ENCODE measurements at places on chromosomes 3 and 15.

DNA sequence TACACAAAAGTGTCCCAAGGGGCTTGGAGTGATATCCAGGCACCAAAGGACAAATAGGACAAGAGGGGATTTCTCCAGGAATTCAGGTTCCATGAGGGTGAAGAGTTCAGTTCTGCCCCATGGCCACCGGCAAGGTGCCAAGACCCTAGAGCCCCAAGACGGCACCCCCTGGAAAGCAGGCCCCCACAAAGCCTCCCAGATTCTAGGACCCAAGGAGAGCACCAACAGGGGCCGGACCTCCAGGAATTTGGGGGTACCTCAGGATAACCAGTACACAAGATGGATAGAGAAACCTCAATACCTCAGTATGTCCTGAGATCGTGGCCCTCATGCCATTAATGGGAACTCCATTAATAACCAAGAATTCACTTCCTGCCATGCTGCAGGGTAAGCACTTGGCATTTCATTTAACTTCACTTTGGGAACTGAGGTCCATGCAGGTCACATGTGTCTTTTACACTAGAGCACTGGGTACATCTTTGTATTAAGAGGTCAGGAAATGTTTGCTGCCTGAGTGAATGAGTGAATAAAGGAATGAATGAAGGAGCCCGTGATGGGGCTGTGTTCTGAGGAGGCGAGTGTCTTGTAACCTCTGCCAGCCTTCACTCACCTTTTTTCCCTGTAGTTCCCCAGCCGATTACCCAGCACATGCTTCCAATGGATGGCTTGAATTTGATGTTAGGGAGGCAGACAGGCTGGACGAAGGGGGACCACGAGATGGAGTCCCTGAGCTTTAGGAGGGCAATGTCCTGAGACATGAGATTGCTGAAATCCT lies 15.5 kb upstream of the PRSS50 start:
- DNase-seq, result no peak

DNA sequence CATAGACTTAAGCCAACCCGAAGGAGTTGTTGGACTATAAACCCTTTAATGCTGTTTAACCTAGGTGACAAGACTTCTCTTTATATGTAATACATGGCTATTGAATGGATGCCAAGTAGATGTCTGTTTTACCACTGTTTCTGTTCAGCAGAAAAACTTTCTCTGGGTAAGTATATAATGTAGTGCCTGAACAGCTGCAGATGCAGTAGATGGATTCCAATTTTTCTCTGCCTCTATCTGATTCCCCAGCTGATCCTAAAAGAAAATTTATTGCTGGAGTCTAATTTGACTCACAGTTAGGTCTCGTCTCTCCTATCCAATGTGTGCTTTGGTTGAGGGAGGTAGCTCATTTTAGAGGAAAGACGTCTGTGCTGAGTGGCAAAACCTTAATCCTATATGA lies 256.5 kb upstream of the CBLB start:
- no peak for DNase-seq

DNA sequence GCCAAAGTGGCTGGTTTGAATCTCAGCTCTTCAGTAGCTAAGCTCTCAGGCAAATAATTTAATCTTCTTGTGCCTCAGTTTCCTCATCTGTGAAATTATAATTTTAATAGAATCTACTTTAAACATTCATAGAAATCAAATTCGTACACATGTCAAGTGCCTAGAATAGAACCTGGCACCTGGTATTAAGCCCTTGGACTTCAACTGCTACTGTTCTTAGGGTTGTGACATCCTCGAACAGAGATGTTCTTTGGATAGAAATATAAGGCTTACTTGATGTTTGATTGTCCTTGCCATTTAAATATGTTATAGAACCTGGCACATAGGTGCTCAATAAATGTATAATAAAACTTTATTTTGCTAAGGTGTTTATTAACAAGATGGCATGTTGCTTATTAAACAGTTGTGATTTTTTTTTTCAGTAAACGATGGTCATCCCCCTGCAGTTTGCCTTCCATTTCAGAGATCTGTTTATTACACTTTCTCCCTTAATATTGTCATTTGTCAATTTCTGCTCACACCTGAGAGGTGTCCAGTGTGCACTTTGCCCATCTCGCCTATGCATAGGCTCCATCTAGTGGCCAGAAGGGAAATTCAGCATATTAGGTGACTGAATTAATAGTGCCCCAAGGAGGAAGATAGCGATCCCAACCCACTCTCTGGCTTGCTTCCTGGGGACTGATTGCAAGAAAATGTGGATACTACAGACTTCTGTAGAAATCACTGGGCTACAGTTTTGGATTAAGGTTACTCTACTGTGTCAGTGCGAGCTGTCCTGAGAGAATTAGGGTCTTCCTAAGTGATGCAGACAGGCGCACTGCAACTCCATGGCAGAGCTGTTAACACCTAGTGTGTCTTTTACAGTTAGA lies 10.7 kb downstream of the IGF1R start:
- peak; percentile 33 for DNase-seq

GRCh38 chr3:149470381-149470780 lies 4.1 kb upstream of the TM4SF4 start:
- no peak for DNase-seq

DNA sequence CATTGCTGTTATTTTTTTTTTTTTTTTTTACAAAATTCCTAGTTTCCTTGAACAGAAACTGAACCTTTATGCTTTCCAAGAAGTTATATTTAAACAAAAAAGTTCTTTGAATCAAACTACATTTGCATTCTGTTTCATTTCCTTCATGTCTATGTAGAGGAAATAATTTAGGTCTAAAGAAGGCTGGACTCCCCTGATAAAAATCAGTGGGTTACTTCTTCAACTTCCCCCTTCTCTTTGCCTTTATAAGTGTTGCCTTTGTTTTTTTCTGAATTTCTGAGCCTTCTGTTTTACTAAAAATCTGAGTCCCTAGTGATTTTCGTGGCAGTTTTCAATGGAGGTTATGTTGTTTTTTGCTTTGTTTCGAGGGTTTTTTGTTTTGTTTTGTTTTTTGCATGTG lies 152.8 kb downstream of the CHDH start:
- no peak for DNase-seq

GRCh38 chr15:45449916-45450867 lies 71.8 kb upstream of the GATM start:
- DNase-seq, result no peak

DNA sequence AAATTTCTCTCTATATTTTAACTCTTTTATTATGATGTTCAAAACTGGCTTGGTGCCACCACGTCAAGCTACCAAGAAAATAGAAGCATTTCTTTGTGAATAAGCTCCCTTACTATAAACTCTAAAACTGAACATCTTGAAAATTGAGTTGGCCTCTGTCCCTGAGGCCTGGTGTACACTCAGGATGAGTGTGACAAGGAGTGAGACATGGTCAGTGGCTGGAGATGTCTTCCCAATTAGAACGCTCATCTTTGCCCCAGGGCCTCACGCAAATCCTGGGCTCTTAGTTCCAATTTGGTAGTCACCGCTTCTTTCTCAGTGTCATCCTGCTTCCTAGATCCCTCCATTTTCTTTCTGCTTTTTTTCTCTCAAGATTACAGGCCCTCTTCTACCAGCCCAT lies 26.2 kb downstream of the SLC2A2 start:
- no peak for DNase-seq

- no peak for DNase-seq
These were observed 63.9 kb downstream of the NFKBIZ start for GRCh38 chr3:101913168-101913567.

DNA sequence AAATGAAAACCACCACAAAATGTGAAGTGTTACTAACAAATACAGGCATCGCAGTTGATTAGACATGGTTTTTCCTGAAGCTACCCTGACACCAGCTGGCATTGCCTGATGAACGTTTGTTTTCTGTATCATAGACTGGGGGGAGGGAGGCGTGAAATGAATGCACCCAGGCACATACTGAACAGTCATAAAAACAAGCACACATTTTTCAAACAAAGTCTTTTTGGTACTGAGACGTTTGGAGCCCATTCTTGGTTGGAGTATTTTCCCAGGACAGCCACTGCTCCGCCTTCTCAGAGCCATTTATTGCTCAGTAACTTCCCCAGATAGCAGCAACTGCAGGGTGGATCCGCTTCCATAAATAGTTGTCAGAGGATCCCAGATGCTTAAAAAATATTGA lies 52.4 kb downstream of the KLF13 start:
- no peak for DNase-seq

- no peak for DNase-seq
These were observed 67.5 kb downstream of the TFG start for GRCh38 chr3:100776746-100777145.

DNA sequence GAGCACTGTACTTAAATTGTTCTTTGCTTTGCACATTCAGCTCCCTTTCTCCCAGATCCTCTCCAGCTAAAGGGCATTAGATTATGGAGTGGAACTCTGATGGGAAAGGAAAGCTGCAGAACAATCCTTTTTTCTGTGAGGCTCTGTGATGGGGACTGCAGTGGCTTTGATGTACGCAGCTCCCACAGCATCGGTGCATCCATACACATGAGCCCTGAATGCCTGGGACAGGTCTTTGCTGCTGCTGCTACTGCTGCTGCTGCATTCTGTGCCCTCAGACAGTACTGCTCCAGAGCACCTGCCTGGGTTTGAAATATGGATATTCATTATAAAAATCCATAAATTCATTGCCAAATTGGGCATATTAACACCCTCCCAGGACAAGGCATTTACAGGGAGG lies 164.4 kb downstream of the WDR76 start:
- no peak for DNase-seq

DNA sequence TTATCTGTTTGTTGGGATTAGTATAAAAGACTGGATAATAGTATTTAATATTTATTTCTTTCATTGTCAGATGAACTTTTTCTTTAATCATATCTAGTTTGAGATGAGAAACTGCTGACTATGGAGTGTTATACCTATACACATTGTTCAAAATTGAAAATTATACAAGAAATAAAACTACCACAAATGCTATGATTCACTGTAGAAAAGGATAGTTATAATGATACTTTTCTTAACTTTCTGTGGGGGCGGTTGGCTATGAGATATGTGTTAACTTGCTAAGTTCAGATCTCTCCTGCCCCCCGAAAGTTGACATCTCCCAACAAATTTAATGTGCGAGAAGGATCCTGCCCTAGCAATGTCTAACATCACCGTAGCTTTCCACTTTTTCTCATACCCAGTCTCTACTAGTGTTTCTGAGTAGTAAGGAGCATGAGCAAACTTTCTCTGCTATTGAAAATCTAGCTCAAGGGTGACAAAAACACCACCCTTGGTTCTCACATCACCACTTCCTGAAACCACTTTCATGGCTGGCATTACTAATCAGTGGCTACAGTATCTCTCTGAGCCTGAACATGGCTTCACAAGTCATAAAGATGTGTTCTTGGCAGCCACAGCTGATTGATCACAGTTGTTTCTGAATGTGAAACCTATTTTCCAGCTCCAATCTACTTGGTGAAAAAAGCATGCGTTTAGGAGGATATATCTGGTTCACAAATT lies 15.8 kb upstream of the SAMMSON start:
- DNase-seq, result no peak

GRCh38 chr3:46712191-46713049 lies 5.2 kb downstream of the PRSS50 start:
- DNase-seq, result no peak

- DNase-seq, result no peak
These were observed 12.2 kb upstream of the GHRL start for GRCh38 chr3:10304905-10305304.

DNA sequence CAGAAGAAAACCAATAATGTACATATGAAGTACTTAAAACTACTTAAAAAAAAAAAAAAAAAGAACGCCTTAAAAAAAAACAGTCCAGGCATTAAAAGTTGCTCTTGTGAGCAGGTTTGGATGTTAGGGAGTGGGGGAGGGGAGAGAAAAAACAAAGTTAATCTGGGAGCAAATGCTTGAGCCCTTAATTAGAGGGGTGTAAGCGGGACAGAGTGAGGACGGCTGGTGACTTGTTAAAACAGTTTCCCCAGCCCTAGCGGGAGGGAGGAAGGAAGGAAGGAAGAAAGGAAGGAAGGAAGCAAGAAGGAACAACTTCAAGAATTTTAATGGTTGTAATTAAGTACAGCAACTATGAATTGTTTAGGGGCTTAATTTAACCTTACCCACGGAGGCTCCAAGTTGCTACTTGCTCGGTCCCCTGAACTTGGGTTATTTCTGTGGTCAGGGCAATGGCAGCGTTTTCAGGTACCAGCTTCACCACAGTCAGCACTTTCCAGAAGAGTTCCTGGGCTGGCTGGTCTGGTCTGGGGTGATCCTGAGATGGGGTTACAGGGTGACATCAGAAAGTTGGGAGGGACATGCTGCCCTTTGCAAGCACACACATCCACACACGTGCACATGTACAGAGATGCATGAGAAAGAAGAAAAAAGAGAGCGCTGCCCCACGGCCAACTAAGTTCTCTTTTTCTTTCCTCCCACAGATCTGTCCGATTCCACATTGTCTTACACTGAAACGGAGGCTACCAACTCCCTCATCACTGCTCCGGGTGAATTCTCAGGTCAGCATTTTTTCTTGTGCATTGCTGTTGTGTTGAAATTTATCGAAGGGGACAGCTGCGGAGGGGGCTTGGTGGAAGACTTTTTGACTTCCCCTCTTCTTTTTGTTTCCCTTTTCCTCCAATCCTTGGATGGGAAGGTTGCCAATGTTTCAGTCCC lies 14.0 kb downstream of the SMAD6 start:
- no peak for DNase-seq

DNA sequence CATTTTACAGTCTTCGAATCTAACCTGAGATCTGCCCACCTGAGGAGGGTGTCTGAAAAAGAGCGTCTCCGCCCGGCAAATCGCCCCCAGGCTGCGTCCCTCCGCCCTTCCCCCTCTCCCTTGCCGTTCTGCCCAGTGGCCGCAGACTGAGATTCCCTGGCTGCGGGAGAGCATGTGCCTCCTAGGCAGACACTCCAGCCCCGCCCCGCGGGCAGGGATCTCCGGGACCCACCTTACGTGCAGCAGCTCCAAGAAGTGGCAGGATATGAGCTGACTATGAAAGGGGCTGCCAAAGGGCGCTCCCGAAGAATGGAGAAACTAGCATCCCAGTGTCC lies 2.7 kb upstream of the WNT5A start:
- DNase-seq, result peak; percentile 46

DNA sequence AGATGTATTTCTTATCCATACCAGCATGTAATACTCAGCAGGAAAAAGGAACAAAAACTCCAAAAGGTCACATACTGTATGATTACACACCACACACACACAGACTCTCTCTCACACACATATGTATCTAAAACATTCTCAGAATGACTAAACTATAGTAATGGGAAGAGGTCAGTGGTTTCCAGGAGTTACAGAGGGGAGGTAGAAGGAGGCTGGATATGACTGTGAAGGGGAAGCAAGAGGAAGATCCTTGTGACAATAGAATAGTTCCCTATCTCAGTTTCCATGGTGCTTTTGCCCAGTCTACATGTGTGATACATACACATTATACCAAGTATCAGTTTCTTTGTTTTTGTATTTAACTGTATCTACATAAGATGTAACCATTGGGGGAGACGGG lies 190.1 kb downstream of the IL5RA start:
- DNase-seq, result no peak

- no peak for DNase-seq
These were observed 7.3 kb upstream of the HRH1 start for GRCh38 chr3:11146773-11147660.

DNA sequence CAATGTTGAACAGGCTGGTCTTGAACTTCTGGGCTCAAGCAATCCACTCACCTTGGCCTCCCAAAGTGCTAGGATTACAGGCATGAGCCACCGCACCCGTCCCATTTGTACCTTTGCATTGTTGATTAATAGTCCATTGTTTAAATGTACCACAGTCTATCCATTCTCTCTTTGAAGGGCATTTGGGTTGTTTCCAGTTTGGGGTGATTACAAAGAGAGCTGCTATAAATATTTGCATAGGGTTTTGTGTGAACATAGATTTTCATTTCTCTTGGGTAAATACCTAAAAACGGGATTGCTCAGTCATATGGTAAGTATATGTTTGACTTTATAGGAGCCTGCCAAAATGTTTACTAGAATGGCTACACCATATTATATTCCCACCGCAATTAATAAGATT lies 13.7 kb upstream of the PTPRG start:
- DNase-seq, result no peak
